Astrocyte of the spinal cord (primary cell): ENCODE measurements at places on chromosomes 5 and 9.

- no peak for DNase-seq
Measured at GRCh38 chr5:68521776-68522175, 306.2 kb downstream of the PIK3R1 start.

GRCh38 chr9:21657966-21658667, 144.3 kb upstream of the MTAP start:
- no peak for DNase-seq

- no peak for DNase-seq
Measured at GRCh38 chr9:130024597-130024994, 18.4 kb downstream of the FNBP1 start.

DNA sequence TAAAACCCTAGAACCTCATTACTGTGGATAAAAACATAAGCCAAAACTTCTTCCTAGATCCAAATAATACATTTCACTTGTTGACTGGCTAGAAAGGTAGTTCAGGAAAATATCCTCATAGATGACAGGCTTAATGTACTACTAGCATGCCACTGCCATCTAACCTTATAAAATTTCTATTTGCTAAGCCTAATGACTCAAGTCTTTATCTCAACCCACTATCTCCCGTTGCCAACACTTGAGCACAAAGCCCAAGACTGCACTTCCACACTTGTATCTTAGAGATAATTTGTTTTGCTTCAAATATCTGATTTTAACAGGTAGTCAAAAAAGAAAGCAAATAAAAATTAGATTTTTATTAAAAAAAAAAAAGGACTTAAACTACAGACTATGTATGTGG, 42.7 kb downstream of the FBXL17 start:
- no peak for DNase-seq

- DNase-seq = peak; percentile 32
Measured at GRCh38 chr5:176647843-176648473, 674 bp downstream of the TSPAN17 start.

DNA sequence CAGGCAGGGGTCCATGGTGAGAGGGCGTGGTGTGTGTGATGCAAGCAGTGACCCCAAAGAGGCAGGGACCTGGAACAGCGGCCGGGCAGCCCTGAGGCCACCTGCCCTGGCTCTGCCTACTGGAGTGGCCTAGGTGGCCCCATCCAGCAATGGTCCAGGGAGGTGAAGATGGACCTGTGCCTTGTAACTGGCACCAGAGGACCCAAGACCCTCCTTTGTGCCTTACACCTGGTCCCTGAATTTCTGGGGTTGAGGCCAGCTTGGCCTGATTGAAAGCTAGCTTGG, 42.7 kb downstream of the PTGES start:
- DNase-seq = no peak
